HCEC 1CT (cell line): ENCODE measurements at places on chromosomes 2 and 18.
A peak's percentile ranks its signal among the peaks of the same experiment; 100 is the strongest.

DNA sequence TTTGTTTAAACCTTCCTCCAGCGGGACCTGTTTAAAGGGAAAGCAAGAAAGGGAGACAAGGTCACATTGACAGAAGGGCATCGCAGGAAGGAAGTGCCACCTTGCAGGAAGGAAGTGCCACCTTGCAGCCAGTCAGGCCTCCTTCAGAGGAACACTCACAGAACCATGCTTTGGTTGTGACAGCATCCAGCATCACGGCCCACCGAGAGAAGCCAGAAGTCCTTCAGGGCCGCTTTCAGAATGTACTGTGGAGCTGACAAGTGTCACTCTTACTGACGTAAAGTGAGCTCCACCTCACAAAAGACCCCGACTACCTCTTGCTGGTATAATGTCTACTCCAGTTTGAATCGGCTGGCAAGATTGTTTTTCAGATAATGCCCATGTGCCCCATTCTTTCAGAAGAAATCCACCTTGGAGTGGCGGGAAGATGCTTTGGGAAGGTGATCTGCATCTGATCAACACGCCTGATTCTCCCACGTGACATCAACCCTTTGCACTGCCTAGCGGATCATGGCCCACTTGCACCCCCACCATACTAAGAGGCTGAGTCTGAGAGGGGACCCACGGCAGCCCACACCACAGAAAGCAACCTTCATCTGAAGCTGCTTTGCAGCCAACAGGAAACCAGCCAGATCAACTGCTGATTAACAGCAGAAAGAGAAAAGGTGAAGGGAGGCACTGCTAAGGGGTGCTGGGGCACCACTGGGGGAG is 99.8 kb downstream of the UXS1 start:
- no peak for DNase-seq

GRCh38 chr2:57497489-57498096 is 549.0 kb upstream of the VRK2 start:
- DNase-seq, result peak; percentile 57

DNA sequence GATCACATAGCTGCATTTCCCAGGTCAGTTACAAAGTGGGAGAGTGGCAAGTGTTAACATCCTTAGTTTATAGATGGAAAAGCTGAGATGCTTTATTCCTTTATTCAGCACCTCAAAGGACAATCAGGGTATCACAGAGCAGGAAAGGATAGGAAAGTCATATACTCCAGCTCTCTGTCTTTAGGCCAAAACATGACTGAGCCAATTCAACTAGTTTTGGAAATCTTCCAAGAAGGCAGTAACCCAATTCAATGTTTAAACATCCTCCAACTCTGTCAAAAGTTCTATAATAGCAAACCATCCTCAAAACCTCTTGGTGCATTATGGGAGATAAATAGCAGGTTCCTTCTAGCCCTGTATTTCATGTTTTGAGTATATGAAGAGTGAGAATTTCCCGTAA is 25.2 kb downstream of the CASP8 start:
- no peak for DNase-seq

DNA sequence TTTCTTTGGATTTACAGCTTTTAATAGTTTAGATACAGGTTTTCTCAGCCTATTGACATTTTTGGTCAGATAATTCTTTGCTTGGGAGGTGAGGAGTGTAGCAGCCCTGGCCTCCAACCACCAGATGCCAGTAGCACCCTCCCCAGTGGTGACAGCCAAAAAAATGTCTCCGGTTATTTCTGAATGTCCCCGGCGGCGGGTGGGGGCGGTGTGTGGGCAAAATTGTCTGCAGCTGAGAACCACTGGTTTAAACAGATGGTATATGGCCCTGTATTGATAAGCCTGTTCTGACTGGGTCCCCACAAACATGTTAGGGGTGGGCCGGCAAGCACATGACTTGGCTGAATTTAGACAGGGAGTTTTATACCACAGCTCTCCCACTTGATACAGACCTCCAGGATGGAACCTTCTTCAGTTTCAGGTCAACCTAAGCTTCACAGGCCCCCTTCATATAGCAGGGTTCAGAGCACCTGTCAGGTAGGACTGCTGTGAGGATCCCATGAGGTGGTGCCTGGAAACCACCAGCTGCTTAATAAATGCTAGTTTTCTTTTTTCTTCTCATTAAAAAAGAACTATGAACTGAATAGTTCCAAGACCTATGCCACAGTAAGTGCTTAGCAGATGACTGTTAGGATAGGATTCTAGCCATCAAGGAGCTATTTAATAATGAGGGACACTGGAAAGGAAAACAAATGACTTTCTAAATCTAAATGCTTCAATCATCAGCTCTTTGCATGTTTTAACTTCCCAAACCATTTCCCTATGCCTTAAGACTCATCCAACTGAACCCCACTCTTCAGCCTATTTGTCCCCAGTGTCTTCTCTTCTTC is 18.1 kb downstream of the LPIN2 start:
- DNase-seq, result no peak

DNA sequence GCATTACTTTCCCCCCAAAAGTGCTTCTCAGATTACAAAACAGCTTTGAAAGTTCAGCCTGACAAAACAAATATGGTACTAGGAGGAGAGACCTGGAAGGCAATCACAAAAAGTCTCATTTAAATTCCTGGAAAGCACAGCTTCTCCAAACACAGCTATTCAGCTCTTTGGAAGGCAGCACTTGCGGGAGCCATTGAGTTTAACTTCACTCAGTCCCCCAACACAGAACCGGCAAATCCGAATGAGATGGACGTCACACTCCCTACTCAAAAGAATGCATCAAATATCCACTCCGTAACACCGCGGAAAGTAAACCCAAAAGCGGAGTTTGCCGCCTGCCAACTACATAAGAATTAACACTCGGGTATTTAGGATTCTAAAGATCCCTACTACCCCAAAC is 638 bp downstream of the ST6GAL2 start:
- no peak for DNase-seq

GRCh38 chr2:113777371-113777770 is 20.9 kb upstream of the SLC35F5 start:
- DNase-seq, result no peak

DNA sequence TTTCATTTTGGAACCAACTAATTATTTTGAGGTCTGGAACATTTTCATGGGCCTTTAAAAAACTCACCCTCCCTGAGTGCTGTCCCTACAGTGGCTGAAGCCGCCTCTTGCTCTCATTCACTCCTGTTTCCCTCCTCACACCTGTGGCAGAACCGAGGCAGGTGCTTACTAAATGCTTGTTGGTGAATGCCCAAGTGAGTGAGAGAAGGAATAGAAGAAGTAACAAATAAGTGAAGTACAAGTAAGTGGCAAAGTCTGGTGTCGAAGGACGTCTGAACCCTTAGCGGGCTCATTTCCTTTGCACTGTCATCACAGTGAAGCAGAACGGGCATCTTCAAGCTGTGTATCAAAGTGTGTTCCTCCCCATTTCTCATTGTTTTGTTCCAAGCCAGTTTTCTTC is 135.2 kb downstream of the RHBDD1 start:
- no peak for DNase-seq

GRCh38 chr2:11379558-11379957 is 35.1 kb upstream of the ROCK2 start:
- DNase-seq, result no peak

DNA sequence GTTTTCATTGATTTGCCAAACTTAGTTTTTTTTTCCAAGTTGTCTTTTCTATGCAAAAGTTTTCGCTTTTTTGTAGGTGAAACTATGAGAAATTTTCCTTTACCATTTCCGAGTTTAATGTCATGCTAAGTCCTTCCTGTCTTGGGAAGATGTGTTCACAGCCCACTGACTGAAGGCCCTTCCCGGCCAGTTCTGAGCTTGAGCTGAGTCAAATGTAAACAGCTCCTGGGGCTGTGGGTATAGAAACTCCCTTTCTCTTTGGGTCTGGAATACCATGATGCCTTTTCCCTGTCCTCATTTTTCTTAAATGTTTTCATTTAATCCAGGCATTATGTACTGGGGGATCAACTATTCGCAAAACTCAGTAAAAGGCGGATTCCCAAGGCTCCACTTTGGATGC is 69.8 kb upstream of the IL1R1 start:
- DNase-seq, result peak; percentile 76

DNA sequence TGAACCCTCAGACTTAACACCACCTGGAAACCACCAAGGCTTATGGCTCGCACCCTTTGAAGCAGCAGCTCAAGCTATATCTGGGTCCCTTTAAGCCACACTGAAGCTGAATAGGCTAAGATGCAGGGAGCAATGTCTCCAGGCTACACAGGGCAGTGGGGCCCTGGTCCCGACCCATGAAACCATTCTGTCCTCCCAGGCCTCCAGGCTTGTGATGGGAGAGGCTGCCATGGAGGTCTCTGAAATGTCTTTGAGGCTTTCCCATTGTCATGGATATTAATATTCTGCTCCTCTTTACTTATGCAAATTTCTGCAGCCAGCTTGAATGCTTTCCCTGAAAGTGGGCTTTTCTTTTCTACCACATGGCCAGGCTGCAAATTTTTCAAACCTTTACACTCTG is 608.7 kb downstream of the CNTNAP5 start:
- DNase-seq, result no peak

DNA sequence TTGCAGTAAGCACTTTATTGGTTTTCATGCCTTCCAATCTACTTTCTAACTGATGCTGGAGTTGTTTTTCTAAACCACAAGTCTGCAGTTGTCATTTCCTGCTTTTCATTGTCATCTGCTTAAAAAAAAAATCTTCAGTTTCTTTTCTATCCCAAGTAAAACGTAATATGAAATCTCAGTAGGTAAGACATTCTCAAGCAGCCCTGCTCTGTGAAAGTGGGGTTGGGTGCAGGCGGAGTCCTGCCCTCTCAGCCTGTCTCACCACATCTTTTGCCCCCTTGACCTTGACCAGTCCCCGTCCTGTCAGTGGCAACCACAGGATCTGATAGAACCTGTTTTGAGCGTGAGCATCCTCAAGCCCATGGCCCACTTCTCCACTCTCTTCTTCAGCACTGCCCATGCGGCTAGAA is 80.0 kb upstream of the CPO start:
- DNase-seq, result no peak
